ENCODE measurements at places on chromosomes 7 and 10.

GRCh38 chr7:32102432-32102873 is 32.2 kb upstream of the PDE1C start:
- no peak for DNase-seq

DNA sequence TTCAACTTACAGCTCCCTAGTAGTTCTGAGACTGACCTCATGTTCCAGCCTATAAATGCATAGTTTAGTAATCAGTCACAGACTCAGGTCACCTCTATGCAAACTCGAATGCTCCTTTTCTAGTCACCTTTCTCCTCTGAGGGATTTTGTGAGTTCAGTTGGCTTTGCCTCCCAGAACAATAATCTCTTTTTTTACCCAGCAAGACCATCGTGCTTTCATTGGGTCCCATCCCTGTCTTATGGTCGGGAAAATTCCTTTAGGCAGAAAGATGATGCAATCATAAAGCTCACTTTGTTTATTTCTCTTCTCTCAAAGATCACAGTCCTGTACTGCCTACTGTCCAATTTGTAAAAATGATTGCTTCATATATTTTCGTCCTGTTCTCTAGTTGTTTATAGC is 38.4 kb downstream of the TWIST1 start:
- no peak for DNase-seq

- DNase-seq: no peak
Measured at GRCh38 chr7:39270018-39270417, 292.3 kb downstream of the POU6F2 start.

GRCh38 chr7:49346195-49346899 is 422.0 kb downstream of the CDC14C start:
- DNase-seq: no peak

DNA sequence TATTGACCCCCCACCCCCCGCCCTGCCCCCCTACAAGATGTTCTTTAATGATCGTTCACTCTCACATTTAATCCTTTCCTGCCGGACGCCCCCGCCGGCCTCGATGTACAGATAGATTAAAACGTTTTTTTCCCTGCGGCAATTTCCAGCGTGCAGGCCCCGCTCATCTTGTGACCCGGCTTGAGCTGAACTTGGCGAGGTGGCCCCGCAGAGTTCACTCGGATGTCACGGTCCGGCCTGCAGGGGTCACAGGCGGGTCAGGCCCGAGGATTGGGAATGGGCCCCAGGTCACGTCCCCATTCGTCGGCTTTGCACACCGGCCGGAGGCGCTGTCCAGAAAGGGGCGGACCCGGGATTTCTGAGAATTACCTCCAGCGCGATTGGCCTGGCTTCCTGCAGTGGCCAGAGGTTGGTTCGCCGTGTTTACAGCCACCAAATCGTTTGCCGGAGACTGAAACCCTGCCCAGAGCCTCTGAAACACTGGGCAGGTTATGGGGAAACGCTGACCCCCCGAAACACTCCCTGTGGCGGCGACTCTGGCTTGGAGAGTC is 1.9 kb upstream of the CYP26A1 start:
- DNase-seq: no peak

- no peak for DNase-seq
Measured at GRCh38 chr7:149777551-149778326, 4.4 kb upstream of the ZNF467 start.

GRCh38 chr10:12806228-12807095 is 195.1 kb downstream of the CCDC3 start:
- DNase-seq: no peak

DNA sequence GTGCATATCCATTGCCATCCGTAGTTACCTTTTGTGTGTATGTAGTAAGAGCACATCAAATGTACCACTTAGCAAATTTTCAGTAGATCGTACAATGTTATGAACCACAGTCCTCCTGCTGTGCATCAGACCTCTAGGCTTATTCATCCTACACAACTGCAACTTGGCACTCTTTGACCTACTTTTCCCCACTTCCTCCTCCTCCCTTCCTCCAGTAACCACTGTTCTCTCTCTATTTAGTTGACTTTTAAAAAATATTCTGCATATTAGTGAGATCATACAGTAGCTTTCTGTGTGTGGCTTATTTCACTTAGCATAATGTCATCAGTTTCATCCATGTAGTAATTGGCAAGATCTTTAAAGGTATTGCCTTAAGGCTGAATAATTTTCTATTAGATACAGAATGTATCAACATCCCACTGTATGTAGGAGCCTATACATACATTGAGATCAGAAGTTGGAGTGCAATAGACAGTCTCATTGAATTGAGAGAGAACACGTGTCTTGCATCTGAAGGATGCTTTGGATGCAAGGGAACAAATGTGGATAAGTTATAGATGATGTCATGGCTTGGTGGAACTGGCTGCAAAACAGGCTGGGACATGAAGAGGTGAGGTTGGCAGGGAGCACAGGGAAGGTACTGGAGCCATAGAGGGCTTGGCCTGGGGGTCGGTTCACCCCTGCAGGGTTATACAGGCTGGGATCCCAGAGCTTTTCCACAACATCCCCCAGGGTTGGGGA is 83.0 kb upstream of the FAM180A start:
- no peak for DNase-seq

DNA sequence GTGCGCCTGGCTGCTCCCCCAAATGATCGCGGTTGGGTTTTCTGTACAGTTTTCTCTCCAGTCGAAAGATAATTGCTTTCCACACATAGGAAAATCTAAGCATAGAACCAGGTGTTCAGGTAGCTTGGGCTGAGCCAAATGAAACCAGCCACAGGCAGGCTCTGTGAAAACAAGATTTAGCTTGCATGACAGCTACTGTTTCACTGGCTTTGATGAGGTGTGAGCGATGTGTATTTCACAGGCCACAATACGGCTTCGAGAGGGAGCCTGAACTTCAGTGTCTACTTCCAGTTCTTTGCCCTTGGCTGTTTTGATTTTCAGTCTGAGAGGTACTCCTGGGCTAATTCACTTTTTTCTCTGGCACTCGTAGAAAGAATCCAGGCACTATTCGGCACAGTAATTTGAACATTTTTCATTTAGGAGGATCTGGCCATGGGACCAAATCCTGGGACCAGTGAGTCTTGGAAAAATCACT is 110.5 kb downstream of the JCAD start:
- DNase-seq: no peak

- no peak for DNase-seq
Measured at GRCh38 chr7:22677680-22678079, 49.3 kb upstream of the IL6 start.

GRCh38 chr7:57384380-57384779 is 65.6 kb upstream of the ZNF716 start:
- no peak for DNase-seq

Data from esophagus squamous epithelium (tissue), 5 donors.